Activated CD8-positive, alpha-beta memory T cell treated with anti-CD3 and anti-CD28 coated beads for 4 hours (primary cell): ENCODE measurements at places on chromosomes 3 and 15.

GRCh38 chr3:53794597-53794996 lies 51.6 kb downstream of the CHDH start:
- no peak for DNase-seq

DNA sequence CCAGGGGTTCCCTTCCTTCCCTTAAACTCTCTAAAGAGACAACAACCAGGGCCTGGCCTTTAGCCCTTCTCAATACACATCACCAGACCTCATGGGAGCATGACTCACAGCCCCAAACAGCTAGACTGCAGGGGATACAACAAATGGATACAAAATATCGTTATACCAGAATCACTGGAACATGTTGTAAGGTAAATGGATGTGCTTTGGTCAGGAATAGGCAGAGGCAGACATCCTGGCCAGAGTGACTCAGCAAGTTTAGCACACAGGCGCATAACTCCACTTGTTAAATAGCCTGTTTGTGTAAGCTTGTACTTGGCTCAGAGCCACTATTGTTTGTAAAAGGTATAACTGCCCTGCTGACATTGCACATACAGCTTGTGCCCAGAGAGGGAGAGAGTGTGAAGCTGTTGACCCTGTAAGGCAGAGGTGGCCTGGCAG lies 18.3 kb downstream of the TMED3 start:
- DNase-seq = no peak

DNA sequence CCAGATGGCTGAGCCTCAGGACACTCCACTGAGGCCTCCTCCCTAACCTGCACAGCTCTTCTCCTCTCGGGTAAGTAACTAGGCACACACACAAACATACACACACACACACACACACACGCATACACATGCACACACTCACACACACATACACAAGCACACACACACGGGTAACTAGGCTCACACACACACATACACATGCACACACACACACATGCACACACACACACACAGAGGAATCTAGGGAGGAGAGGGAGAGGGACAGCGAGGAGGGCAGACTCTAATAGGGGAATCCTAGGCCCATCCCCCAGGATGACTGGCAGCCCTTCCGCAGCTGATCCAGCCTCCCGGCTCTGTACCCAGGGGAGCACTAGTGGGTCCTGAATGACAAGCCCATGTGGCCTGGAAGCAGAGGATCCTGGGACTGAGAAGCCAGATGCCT lies 177.4 kb upstream of the LINGO1 start:
- no peak for DNase-seq

GRCh38 chr3:6260551-6261191 lies 600.2 kb upstream of the GRM7 start:
- DNase-seq = no peak

- DNase-seq = no peak
Observed at GRCh38 chr3:178392511-178392926, 143.7 kb upstream of the KCNMB2 start.

GRCh38 chr3:127955728-127956127 lies 40.7 kb downstream of the KBTBD12 start:
- no peak for DNase-seq

DNA sequence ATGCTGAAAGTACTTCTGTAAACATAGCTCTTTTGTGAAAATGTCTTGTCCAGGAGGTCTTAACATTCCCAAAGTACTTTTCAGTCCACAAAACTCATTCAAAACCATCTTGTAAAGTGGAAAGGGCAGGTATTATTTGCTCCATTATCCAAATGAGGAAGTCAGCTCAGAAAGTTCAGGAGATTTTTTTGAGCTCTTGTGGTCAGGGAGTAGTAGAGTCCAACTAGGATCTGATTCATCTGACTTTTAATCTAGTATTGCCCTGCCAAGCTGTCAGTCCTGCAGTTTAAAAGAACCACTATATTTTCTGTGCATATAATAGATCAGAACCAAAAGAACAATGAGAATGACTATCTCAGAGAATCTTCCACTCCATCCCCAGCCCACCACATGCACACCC lies 83.5 kb downstream of the FOXB1 start:
- DNase-seq = no peak

GRCh38 chr15:63211092-63211490 lies 21.7 kb downstream of the RAB8B start:
- DNase-seq = no peak

DNA sequence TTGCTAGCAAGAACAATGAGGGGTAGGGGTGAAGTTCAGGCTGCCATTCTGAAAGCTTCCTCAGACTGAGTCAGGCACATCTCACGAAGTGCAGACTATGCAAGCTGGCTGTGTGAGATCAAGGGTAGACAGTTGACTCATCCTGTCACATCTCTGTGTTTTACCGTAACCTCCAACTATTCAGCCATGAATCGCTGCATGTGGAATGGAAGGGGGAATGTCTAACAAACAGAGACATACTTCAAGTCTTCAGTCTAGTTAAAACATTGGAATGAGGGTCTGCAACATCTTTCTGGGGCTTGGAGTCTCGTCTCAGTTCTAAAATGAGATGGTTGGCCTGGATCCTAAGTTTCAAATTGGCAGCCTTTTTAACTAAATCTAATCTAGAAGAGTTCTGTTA lies 25.9 kb downstream of the AGTR1 start:
- no peak for DNase-seq

GRCh38 chr3:65883613-65884012 lies 155.1 kb downstream of the MAGI1 start:
- no peak for DNase-seq

DNA sequence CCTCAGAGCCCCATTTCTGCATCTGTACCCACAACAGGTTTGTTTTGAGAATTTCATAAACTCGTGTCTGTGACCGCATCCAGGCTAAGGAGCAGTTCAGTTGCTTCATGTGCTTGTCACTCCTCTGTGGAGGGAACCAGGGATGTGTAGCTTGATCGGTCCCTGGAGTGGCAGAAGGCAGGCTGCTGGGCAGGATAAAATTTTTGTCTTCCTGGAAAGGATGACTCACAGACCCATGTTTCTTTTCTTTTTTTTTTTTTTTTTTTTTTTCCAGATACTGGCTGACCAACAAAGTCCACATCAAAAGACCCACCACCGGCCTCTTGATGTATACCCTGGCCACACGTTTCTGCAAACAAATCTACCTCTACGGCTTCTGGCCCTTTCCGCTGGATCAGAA lies 70.1 kb downstream of the ST8SIA2 start:
- DNase-seq = no peak

GRCh38 chr15:93771196-93772030 lies 459.9 kb upstream of the MCTP2 start:
- DNase-seq = no peak

DNA sequence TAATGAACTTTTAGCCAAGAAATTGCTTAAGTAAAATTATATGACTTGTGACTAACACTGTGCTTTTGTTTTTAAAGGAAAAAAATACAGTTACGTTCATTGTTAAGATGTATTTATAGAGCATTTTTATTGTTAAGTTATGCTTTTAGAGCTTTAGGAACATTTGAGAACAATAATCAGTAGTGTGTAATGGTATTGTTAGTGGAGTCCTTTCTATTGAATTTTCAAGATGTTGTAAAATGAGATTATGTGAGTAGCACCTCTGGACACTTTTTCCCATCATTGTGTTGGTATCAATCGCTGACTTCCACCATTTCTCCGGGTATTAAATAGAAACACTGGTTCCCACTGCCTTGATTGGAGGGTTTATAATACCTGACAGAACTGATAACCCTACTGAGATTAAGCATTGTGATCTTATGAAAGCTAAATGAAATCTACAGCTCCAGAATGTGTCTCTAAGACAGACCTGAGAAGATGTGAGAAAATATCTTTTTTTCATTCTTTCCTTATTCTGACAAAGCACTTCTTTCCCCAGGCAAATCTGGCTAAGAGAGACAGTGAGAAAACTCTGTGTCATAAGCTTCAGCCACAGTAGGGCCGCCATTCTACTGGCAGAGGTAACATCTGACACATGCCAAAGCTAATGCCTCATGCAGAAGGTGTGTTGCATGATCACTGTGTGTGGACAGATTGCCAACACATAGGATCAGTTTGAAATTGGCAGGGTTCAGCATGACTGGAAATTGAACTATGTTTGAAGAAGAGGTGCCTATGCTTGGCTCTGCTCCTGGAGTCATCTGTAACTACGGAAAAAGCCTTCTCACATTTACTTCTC lies 610.8 kb downstream of the MECOM start:
- DNase-seq = no peak

- DNase-seq = no peak
Observed at GRCh38 chr15:63362885-63363284, 18.8 kb downstream of the CA12 start.

- no peak for DNase-seq
Observed at GRCh38 chr15:88800026-88800425, 3.2 kb upstream of the ACAN start.
